ENCODE measurements at places on chromosomes 2 and 18.
A peak's percentile ranks its signal among the peaks of the same experiment; 100 is the strongest.

DNA sequence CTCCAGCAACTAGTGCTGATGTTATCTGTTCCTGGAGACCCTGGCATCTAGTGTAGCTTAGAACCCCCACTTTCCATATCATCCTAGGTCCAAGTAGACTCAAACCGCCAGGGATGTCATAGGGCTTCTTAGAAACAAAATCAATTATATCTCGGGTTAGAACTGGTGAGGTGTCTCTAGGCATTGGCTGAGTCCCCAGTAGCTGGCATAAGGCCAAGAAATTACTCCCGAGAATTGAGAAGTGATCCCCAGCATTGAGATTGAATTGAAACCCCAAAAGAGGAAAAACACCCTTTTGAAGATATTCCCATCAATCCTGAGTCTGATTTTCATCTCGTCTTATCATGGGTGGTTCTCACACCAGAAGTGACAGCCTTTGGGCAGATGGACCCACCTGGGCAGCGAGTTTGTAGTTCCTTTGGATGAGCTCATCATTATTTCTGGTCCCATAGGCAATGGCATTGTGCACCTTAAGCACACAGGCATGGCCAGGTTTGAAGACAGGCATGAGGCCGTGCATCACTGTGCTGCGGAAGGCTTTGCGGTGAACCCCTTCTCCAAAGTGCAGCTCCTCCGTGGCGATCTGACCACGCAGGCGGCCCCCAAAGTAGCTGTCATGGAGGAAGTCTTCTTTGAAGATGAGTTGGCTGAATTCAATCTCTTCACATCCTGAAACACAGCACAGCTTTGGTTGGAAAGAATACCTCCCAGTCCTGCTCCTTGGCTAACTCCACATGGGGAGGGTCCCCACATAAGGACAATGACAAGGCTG is 112.2 kb downstream of the ALPK2 start:
- DNase-seq = no peak

- no peak for DNase-seq
These were observed 157.4 kb downstream of the TAF4B start for GRCh38 chr18:26383454-26384270.

GRCh38 chr2:127086990-127087790 is 19.8 kb downstream of the BIN1 start:
- DNase-seq = peak; percentile 54

DNA sequence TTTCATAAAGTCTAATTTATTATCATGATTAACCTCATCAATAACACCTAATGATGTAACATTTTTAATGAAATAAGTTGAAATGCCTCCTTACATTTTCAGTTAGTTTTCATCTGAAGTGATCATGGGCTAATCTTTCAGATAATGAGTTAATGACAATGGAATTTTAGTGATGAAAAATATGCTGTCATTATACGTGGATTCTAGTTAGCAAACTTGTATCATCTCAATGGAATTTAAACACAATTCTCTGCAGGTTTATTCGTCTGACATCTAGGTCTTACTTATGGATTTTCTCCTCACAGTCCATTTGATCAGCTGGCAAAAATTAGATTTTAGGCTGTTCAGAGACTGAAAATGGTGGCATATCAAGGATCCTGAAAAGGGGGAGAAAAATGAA is 885.0 kb downstream of the SLC4A3 start:
- DNase-seq = no peak

- peak; percentile 67 for DNase-seq
These were observed 26.6 kb upstream of the LANCL1 start for GRCh38 chr2:210503001-210503623.
